ENCODE measurements at places on chromosomes 16 and 17.
A peak's percentile ranks its signal among the peaks of the same experiment; 100 is the strongest.

- no peak for DNase-seq
Observed at GRCh38 chr17:45677770-45678169, 106.3 kb upstream of the CRHR1 start.

DNA sequence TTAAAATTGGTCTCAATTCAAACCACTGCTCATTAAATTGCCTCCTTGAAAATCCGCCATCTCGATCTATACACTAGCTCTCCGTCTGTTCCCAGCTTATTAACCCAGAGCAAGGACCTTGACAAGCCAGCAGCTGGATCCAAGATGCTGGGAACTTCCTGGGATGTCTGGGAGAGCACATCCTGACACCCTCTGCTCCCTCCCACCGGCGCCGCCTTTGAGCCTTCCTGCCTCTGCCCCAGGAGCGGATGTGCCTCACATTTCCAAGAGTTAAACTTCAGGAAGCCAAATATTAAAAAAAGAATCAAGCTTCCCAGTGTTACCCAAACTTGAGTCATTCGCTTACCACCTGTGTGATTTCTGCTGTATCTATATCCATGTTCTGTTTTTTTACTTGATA is 107.9 kb downstream of the HAPSTR1 start:
- DNase-seq, result no peak

- peak; percentile 67 for DNase-seq
Observed at GRCh38 chr16:85536073-85536410, 77.1 kb upstream of the GSE1 start.

- peak; percentile 54 for DNase-seq
Observed at GRCh38 chr17:56918916-56919315, 5.1 kb upstream of the TRIM25 start.

- no peak for DNase-seq
Observed at GRCh38 chr17:38717139-38717745, 12.2 kb downstream of the MLLT6 start.

GRCh38 chr17:59377410-59377809 is 46.0 kb downstream of the YPEL2 start:
- DNase-seq, result no peak

DNA sequence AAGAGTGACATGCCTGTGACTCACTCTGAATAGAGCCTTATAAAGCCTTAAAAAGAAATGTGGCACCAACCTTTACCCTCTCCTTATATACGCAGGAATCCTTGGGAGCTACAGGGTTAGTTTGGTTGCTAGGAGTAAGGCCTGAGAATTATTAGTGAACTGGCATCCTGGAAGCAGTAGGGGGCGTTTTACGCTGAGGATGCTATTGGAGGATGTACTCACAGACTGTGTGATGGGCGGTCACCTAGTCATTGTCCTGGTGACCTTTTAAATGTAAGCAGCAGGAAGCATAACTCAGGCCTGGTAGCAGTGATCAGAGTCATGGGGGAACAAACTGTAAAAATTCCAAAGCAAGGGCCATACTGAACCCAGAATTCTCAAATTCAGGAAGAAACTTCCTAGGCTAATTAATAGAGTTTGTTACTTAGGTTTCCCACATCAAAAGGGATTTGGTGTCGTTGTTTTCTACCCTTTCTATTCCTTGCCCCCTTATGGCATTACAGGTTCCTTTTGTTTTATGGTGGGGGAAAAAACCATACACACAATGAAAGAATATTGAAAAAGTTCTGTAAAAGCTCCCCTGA is 153.8 kb downstream of the SNX11 start:
- peak; percentile 21 for DNase-seq

GRCh38 chr17:48726916-48727286 is 1.6 kb downstream of the HOXB13 start:
- DNase-seq, result no peak

DNA sequence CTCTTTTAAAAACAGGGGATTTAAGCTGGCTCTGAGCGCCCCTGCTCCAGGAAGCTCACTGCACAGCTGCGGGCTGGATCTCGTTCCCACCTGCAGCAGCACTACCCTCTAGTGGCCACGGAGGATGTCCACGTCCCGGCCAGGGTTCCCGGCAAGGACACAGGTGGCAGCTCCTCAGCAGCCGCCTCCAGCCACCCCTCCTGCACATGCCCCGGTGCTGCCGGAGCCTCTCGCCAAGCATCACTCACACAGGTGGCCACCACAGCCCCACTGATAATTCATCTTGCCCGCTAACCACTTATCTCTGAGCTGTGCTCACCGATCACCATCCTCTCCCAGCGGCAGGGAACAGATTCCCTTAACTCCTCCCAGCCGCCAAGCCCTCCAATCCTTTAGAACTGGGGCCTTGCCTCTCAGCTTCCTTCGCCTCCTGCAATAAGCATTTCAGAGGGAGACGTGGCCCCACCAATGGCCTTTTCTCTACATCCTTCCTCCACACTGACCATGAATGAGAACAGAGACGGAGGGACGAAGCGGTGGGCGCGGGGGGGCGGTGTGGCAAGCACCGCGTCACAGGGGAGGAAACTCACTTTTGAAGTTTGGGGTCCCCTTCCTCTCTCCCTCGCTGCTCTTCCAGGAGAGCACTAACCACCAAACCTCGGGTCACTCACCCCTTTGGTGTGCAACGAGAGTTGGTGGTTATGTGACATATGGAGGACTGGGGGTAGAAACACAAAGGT is 222.1 kb downstream of the RBFOX3 start:
- DNase-seq, result peak; percentile 21

DNA sequence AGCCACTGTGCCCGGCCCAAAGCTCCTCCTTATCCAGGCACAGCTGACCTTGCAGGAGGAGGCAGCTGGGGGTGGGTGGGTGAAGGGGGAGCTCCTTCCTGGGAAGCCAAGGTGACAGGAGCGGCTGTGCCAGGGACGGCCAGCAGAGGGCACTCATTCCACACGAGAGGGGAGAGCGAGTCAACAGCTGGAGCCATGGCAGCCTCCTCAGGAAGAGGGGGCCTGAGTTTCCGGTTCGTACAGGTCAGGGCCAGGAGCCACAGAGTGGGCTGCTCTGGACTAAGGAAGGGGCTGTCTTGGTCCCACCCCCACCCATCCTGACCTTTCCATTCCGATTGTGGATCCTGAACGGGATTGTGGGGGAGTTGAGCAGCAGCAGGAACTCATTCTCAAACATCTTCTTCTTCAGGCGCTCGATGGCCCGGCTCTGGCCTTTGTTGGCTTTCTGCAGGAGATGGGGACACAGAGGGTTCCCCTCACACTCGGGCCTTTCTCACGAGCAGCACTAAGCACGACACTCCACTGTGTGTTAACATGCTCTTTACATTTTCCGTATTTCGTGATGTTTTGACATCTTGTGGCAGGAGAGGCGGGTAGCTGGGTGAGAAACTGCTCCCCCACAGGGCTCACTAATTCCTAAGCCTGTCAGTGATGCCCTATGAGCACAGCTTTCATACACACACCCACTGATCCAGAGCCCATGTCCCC is 61.6 kb downstream of the TIMM22 start:
- DNase-seq, result peak; percentile 48

DNA sequence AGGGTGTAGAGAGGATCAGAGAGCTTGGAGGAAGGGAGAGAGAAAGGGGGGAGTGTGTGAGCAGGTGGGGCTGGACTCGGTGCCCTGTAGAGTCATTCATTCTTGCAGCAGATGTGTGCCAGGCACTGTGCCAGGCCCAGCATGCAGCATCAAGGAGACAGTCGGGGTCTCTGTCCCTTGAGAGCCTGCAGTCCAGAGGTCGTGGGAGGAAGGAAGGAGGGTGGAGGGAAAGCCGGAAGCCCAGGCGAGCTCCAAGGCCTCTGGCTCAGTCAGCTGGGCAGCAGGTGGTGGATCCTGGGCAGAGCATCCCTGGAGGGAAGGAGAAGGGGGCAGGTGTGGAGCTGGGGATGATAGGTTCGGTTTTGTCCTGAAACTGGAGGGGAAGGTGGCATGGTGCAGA is 27.5 kb downstream of the EPN2 start:
- DNase-seq, result no peak

GRCh38 chr17:78818152-78818846 is 22.3 kb downstream of the USP36 start:
- DNase-seq, result no peak

DNA sequence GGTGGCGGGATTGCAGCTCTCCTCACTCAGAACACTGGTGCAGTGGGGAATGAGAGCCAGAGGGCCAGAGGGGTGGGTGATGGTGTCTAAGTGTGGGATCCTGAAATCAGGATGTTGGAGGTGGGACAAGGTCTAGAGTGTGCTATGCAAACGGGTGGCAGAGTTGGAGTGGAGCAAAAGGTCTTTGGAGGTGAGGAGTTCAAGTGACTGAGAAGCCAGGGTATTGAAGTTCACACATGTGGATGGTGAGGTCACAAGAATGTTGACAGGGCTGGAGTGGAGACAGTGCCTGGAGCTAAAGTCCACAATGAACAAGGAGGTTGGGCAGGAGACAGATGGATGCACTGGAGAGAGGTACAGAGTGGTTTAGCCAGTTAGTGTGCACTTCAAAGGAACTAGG is 38.3 kb upstream of the MAP3K14 start:
- no peak for DNase-seq

DNA sequence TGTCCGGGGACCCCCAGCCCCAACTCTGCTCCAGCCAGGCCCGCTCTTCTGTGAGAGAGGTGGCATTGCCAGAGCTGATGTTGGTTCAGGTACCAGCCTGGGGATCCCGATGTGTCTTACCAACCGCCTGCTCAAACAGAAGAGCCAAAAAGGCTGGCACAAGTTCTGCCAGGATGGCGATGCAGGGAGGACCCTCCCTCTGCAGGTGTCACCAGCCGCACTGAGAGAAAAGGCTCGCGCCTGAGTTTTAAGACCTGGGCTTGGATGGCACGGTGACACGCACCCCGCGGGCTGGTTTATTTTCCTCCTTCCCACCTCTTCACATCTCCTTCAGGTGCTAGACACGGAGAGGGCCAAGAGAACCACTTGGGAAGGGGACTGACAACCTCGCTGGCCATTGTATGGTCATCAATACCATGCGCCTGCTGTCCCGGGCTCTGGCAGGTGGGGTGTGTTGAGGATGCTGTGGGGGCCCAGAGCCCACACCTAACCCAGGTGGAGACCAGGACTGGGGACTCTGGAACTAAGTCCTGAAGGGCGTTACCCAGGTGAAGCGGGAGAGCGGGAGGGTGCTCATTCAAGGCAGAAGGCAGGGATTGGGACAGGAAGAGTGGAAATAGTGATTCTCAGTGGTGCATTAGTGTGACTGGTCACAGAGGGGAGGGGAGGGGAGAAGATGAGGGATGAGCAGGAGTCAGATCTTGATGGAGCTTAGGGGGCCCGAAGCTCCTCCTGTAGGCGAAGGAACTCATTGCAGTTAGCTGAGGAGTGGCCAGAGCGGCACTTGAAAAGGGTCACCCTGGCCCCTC is 16.3 kb downstream of the FOXJ1 start:
- DNase-seq, result peak; percentile 44
